Activated CD4-positive, alpha-beta T cell treated with anti-CD3 and anti-CD28 coated beads, Interleukin-2, amount 10 ng/mL, durations not matched to agents 24 days and 14 days (primary cell): ENCODE measurements at places on chromosomes 1 and 21. TPM values are rescaled to one million over a fixed set of nuclear protein-coding genes. Genes with fewer than 3 reads are reported as not detected.

- no peak for DNase-seq
These were observed 37.8 kb upstream of the DOCK7 start for GRCh38 chr1:62726011-62726442.

DNA sequence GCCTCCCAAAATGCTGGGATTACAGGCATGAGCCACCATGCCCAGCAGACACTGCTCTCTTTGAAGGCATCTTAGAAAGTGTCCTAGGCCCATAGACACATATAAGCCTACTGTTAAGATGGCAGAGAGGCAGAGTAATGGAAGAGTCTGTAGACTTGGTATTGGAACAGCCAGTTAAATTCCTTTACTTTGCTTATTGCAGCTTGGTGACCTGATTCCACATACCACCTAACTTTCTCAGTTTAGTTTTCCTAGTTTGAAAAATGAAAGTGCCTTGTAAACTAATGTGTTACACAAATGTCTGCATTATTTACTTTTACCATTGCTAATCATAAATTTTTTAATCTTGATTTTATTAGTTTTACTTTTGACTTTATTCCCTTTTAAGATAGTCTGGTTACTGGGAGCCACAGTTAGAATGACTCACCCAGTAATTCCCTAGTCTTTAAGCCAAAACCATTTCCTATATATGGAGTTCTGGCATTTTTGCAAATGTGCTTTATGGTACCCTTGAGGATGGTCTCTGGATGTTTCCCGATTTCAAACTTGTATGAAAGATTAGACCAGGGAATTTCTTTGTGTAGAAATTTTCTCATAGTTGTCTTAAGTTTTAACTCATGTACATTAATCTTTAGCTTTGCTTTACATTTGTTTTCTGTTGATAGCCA is 6.4 kb downstream of the SMAP2 start:
- DNase-seq, result no peak

DNA sequence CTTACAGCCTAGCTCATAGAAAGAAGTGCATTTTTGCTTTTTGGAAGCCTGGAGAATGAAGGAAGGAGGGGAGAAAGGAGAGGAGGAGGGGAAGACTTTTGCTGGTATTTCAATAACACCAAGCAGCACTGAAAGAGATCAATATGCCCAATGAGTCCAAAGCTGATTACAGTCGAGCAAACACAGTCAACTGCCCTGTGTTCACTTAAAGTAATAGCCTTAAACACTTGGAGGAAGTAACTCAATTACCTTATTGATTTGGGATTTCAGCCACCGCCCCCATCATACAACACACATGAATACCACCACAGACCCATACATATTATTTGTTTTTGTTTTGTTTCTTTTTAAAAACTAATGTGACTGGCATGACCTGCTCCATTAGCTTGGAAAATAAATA is 23.3 kb upstream of the RXRG start:
- no peak for DNase-seq

IL20 gene
- not detected in 2 replicates for total RNA-seq
